ENCODE measurements at places on chromosomes 16 and 17.

- peak; percentile 11 for DNase-seq
These were observed 7.5 kb downstream of the EIF1 start for GRCh38 chr17:41695954-41696757.

DNA sequence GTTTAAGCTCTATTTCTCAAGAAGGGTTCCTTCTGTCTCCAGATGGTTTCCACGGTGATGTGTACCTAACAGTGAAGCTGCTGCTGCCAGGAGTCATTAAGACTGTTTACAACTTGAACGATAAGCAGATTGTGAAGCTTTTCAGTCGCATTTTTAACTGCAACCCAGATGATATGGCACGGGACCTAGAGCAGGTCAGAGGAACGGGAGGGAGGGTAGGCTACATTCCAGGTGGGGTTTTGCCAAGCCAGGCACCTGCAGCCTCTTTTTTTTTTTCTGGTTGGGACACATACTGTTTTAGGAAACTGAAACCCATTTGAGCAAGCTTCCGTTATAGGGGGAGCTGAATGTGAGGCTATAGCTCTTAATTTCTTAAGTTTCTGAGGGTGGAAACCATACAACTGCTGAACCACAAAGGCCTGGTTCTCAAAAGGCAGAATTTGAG, 10.6 kb downstream of the LIG3 start:
- DNase-seq, result no peak

DNA sequence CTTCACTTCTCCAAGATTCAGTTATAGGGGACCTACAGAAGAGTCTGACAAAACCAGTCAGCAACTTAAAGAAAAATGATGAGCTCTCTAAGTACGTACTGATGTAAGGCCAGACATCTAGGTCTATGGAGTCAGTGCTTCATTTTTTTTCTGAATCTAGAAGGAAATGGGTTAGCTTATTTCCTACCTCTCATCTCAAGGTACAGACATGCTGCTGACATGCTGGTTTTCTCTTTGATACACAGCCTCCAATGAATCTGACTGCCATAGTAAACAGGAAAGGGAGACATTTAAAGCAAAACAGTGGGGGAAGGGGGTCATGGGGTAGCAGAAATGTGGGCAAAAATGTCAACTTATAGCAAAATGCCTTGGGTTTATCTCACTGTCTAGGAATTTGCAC, 16.4 kb downstream of the CDR2 start:
- no peak for DNase-seq

GRCh38 chr16:85086347-85087291, 25.7 kb downstream of the CIBAR2 start:
- no peak for DNase-seq

DNA sequence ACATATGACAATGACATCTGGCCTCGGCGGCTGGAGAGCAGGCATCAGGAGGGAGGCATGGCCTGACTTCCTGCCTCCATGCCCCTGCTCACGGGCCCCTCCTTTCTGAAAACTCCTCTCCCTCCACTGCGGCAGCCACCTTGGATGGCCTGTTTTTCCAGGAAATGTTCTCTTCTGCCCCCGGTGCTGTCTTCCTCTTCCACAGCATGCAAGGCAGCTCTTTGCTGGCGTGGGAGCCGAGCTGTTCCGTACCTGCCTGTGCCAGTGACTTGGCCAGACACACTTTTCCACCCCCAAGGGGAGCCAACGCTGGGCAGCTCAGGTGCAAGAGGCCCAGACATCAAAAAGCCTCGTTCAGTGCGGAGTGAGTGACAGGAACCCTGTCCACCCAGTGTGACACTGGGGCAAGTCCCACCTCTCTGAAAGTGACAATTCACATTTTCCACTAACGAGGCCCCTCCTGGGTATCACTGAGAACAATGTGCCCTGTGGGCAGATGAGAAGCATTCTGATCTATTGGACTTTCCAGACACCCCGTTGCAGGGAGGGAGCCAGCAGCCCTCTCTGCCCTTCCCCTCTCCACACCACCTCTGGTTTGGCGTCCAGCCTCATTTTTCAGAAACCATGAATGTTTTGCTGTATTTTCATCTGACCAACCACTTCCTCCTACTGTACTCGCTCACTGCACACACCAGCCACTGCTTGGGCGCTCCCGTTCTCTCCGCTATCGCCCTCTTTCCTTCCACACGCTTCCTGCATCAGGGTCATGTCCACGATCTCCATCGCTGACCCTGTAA, 31.2 kb downstream of the NSMCE1 start:
- no peak for DNase-seq

- no peak for DNase-seq
These were observed 2291.3 kb downstream of the TP53TG3F start for GRCh38 chr16:35750701-35751104.

GRCh38 chr16:654034-654433, 4.9 kb downstream of the WDR90 start:
- no peak for DNase-seq

GRCh38 chr17:76562734-76563148, 22.9 kb downstream of the PRCD start:
- no peak for DNase-seq

DNA sequence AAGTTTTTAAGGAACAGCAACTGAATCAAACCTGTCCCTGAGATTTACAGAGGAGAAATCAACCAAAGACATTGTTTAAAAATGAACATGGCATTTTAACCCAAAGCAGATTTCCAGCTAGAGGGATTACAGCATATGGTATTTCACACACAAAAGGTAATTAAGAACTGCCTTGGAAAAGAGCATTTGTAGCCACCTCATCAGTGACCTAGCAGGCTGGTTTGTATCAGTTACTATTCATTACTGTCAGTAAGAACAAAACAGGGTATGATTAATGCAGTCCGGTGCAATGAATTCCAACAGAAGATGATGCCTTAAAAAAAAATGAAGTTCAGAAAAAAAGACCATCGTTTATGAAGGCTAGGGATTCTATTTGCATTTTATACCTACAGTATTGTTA, 219.9 kb downstream of the CHD9NB start:
- no peak for DNase-seq

DNA sequence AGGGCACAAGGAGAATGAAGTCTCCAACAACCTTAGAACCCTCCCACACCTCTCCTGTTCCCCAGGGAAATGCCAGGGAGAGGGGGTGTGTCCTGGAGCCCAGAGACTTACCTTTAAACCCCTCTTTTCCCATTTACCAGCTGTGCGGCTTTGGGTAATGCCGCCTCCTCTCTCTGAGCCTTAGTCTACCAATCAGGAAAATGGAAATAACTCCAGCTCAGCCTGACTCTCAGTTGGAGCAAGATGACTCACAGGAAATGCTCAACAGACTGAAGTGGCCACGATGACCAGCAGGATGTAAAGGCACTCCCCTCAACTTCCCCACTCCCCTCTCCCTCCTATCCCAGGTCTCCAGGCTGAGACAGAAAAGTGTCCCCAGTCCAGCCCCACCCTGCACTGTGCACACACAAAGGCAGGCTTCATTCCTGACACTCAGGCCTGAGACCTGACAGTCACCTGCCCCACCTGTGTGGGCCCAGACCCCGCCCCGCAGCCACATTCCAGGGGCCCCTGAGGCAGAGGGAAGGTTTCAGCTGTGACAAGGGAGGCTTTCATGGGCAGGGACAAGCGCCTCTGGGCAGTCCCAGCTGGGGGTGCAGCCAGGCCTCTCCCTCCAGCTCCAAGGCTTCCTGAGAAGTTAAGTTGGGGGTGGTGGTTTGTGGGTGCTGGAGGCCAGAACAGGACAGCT, 3.0 kb upstream of the KRT15 start:
- DNase-seq, result no peak

- no peak for DNase-seq
These were observed 15.7 kb upstream of the KPNB1 start for GRCh38 chr17:47633996-47634395.

DNA sequence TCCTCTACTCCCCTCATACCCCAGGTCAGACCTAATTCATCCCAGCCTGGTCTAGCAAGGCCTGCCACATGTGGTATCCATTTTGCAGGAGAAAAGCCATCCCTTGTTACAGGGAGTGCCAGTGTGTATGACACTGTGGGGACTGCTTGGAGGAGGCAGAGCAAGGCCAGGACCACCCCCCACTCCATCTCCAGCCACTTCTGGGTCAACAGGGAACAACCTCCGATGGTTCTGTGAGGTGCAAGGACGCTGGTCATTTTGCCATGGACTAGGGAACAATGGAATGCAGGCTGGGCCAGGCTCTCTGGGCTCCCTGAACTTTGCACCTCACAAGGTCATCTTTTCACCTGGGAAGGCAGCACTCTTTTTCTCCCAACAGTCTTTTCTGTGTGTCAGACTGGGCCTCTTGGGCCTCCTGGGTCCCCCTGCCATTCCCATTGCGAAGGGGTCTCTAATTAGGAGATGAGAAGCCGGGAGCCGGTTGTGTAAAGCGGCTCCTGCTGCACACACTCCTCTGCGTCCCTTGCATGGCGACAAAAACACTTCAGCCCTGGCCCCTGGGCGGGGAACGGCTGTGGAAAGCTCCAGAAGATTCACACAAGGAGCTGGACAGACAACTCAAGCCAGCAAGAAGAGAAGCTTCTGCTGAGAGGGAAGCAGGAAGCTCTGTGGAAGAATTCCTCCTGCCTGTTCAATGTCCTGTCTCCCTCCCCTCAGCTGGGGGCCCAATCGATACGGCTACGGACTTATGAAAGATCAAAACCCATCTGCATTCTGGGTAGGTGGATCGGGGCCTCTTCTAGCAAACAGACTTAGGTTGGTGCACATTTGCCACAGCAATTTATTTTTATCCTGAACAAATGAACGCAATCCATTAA, 38.5 kb upstream of the MTSS2 start:
- no peak for DNase-seq

- no peak for DNase-seq
These were observed 23.4 kb upstream of the MPO start for GRCh38 chr17:58303971-58304749.

DNA sequence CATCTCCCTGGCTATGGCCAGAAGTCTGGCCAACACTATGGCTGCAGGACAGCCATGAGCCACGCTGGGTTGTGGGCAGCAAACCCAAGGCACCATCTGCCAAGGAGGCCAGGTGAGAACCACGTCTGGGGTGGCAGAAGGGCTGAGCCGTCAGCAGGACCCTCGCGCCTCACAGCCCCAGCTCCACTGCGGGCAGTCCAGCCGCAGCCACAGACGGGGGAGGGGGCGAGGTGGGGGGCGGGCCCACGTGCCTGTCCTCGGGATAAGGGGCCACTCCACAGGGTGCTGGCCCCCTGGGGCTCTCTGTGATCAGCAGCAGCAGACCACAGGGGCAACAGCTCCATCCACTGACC, 6.5 kb upstream of the BAIAP2 start:
- DNase-seq, result no peak

DNA sequence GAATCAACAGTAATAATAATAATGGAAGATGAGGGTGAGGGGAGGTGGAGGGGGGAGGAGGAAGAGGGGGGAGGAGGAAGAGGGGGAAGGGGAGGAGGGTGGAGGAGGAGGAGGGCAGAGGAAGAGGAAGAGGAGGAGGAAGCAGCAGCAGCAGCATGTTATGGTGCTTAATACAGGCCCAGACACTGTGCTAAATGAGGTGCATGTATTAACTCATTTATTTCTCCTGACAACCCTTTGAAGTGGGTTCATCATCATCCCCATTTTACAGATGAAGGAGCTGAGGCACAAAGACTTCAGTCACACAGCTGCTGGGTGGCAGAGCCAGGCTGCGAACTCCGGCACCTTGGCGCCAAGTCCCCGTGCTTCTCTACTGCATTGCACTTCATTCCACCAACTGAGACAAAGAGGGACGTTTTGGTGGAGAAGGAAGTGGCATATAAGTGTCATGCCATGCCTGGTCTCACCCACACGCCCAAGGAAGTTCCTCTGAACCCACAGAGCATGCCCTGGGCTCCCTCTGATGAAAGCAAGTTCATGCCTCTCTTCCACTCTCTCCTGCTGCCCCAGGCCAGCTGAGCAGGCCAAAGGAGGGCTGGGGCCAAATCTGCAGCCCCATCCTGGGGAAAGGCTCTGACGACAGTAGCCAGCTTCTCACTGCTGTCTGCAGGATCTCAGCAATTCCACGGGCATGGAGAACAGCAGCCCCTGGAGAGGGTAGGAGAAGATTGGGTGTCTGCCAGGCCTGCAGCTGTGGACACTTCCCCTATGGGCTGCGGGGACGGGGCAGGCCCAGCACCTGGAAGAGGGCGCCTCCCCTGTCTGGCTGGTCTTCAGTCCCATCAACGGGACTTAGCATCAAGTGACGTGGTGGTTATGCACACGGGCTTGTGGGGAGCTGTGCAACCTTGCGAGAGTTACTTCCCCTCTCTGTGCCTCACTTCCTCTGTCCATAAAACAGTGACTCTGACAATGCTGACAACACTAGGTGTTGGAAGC, 21.8 kb downstream of the XYLT1 start:
- DNase-seq, result peak; percentile 14
